AG09309 (cell line): ENCODE measurements at places on chromosomes 16 and 17.

- DNase-seq, result no peak
Observed at GRCh38 chr17:40532520-40533253, 31.3 kb upstream of the TNS4 start.

GRCh38 chr17:78146881-78147280 lies 696 bp downstream of the C17orf99 start:
- no peak for DNase-seq

GRCh38 chr16:57297856-57298255 lies 13.4 kb upstream of the PLLP start:
- no peak for DNase-seq

DNA sequence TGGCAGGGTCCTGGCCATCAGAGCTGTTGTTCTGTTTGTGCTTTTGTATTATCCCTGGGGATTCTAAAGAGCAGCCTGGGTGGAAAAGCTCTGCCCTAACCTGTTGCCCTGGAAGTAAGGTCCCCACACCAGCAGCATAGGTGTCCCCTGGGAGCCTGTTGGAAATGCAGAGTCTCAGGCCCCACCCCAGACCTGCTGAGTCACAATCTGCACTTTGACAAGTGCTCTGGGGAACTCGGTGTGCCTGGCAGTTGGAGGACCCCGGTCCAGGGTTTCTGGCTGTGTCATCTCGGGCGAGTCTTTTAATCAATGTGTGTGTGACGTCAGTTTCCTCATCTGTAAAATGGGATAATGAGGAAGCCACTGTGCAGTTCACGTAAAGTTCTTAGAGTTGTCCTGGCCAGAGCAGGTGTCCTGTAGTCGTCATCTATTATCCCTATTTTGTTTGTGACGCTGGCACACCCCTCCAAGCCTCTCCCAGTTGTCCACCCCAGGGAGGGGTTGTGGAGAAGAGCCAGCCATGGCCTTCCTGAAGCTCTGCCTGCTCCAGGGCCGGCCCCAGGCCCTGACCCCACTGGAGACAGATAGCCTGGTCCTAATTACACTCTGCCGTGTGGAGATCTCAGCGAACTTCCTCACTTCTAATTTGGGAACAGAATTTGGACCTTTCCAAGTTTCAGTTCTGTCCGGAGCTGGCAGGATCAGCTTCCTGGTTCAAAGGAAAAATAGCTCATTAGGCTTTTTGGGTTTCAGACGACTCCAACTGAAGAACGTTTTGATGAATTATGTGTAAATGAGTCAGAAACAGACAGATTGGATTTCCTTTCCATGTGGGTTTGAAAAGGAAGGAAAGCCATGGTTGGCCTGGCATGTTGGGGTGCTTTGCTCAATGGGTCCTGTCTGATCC lies 295.7 kb upstream of the FOXF1 start:
- no peak for DNase-seq

DNA sequence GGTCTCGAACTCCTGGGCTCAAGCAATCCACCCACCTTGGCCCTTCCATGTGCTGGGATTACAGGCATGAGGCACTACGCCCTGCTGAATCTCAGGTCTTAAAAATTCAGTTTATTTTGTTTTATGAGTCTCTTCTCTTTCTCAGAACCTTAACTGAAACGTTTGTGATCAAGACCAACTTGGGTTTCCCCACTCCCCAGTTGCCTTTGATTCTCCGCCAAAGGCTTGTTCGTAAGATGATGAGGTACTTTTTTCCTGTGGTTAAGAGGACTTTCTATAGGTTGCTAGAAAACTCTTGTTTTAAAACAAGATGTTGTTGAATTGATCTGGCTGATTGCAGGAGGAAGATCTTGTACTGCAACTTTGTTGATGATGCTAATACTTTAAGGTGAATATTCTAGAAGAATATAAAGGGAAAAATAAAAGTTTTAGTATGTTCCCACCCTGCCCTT lies 11.7 kb downstream of the ABCC1 start:
- no peak for DNase-seq

GRCh38 chr17:43658900-43659299 lies 2.8 kb downstream of the MEOX1 start:
- no peak for DNase-seq

DNA sequence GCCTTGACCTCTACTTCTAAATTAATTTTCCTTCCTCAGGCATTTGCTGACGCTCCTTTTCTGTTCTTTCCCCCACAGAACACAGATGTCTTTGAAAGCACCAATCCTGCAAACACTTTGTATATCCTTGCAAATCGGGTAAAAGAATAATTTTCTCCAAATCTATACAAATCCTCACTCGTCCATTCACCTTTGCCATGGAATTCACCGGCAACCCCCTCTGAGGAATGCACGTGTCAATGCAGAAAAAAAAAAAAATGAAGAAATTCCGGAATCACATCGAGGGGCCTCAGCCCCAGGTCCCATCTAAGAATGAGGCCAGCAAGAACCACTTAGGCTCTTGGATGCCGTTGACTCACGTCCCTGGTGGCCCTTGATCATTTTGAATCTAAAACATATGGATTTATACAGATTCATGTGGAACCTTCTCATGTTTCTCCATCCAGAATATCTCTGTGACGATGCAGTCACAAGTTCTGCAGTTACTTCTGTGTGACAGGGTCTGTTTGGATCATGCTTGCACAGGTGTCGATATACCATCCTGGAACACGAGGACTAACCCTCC lies 136.9 kb downstream of the RBFOX3 start:
- no peak for DNase-seq

DNA sequence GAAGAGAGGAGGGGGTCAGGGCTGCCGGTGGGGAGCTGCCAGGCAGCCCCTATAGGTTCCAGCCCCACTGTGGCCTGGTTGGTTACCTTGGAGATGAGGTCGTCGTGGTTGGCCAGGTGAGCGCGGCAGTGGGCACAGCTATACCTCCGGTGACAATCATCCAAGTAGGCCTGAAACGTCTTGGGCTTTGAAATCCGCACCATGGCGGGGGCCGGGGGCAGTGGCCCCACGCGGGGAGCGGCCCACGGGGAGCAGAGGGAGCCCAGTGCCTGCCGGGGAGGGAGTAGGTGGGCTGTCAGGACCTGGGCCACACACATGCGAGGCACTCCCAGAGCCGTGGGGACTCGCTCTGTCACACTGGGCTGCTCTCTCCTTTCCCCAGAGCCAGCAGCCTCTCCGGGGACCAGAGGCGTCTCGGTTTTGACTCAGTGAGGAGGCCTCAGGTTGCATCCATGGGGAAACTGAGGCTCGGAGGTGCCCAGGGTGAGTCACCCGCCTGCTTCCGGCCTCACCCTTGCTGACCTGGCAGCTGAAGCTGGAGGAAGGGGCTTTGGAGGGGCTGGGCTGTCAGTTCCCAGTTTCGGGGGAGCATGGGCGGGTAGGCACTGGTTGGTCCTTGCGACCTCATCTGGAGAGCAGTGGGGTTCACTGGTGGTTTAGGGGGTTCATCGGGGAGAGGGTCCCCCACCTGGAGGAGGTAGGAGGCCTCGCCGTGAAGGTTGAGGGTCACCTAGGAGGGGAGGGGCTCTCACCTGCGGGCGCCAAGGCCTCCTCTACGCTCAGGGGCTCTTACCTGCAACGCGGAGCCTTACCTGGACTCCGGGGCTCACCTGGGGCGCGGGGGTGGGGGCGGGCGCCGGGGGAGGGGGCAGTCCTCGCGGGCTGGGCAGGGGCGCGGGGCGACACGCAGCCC lies 591 bp downstream of the YPEL3 start:
- no peak for DNase-seq

DNA sequence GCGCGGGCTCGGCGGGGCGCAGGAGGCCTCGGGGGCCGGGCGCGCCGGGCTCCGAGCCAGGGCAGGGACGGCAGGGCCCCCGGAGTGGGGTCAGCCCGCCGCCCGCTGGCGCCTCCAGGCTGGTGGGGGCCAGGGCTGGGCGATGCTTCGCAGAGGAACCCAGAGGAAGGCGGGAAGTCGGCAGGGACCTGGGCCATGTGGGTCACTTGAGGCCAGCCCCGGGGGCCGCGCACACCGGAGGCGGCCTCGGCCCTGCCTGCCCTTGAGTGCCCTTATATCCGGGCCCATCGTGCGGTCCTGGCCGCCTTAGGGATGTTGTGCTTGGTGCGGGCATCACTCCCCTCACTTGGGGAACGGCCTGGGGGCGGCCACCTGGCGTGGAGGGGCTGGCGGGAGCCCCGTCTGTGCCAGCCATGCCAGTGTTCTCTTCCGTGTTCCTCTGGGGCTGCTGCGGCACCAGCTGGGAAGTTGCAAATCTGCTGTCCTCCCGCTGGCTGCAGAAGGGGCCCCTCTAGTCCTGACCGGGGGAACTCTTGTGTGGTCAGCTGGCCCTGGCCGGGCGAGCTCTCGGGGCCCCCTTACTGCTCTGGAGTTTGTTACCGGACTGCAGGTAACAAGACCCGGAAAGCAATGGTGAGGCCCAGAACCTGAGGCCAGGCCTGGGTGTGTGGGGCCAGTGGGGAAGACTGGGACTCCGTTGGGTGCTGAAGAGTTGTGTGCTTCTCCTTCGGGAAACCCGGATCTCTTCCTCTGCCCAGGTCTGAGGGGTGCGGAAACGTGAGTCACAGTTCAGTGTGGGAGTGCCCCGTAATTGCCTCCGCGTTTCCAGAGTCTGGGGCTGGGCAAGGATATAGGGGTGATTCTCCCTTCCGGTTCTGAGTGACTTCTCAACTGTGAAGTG lies 849 bp downstream of the CAPN15 start:
- DNase-seq, result no peak

- no peak for DNase-seq
Observed at GRCh38 chr16:68351991-68352431, 41.2 kb downstream of the PRMT7 start.

DNA sequence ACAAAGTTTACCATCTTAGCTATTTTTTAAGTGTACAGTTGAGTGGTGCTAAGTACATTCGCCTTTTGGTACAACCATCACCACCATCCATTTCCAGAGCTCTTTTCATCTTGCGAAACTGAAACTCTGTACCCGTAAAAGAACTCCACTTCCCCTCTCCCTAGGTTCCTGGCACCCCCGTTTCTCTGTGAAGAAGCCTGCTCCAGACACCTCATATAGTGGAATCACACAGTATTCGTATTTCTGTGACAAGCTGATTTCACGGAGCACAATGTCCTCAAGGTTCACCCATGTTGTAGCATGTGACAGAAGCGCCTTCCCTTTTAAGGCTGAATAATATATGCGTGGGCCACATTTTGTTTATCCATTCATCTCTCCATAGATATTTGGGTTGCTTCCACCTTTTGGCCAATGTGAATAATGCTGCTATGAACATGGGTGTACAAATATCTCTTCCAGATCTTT lies 54.2 kb upstream of the MAP3K14 start:
- no peak for DNase-seq

DNA sequence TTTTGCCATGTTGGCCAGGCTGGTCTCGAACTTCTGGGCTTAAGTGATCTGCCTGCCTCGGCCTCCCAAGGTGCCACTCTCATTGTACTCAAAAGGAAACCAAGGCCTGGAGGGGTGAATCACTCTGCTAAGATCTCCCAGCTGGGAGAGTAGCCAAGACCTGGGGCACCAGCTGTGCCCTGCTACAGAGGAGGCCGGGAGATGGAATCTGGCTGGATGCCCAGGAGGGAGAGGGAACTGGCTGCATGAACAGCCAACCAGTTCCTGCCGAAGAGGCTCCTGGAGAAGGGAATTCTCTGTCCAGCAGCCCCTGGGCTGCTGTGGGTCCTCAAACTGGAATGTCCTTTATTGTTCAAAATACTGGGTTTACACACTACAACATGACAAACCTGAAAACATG lies 238.7 kb upstream of the CIBAR2 start:
- DNase-seq, result peak; percentile 92

DNA sequence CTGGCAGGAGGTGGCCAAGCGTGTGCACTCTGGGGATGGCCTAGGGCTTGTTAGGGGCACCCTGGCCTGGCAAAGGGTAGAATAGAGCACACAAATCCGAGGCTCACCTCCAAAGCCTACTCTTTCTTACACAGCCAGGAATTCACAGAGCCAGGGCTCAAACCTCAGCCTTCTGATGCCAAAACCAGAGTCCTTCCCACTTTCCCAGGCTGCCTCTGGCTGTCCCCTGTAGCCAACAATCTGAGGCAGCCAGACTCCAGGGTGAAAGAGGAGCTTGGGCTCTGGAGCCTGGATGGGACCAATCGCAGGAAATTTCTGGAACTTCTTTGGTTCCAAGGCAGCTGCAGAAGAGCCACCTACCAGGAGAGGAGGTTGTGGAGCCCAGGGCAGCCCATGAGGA lies 127.9 kb downstream of the COPRS start:
- no peak for DNase-seq

DNA sequence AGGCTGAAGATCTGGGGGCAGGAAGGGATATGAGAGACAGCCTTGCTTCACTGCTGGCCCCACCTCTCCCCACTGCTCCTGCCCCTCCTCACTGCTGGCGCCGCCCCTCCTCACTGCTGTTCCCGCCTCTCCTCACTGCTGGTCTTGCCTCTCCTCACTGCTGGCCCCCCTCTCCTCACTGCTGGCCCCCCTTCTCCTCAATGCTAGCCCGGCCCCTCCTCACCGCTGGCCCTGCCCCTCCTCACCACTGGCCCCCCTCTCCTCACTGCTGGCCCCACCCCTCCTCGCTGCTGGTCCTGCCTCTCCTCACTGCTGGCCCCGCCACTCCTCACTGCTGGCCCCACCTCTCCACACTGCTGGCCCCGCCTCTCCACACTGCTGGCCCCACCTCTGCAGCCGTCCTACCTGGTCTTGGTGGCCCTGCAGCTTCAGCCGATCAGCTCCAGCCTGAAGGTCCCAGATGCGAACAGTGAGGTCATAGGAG lies 9.5 kb upstream of the PAM16 start:
- DNase-seq, result no peak

DNA sequence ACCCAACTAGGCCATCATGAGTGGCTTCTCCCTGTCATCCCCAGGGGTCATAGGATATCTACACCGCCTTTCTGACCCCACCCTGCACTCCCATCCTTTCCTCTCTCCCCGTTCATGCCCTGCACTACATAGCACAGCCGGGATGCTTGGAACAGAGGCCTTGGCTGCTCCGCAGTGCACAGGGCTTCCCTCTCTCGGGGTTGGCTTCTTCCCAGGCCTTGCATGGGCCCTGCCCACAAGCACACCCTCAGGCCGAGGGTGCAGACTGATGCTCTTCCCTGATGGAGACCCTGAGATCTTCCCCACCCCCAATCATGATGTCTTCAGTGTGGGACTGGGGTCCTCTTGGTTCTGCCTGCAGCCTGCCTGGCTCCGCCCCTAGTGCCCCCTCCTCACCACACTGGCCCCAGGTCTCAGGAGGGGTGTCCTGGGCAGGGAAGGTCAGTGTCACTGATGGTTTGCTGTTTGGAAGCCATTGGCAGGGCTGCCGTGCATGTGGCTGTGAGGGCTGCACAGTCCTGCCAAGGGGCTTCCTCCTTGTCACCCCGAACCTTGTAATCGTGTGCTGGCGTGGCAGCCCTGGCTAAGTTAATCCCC lies 14.3 kb upstream of the NAGLU start:
- DNase-seq, result no peak
